GM23338 (cell line): ENCODE measurements at places on chromosomes 16 and 17. TPM values are rescaled to one million over a fixed set of nuclear protein-coding genes. Genes with fewer than 3 reads are reported as not detected.

The KCNJ12 gene
- total RNA-seq = 0.97 and 2.4 TPM in 2 replicates

GRCh38 chr17:45357364-45357997 is 40.7 kb upstream of the MAP3K14 start:
- DNase-seq = no peak
- no peaks in the 10 kb centered on the region for H3K4me1 ChIP-seq
- H3K27me3 ChIP-seq = no peaks in the 10 kb centered on the region
- H3K36me3 ChIP-seq = no peaks in the 10 kb centered on the region
- no peak overlapping the region for H3K27ac ChIP-seq

The HOXB2 gene
- not detected in 2 replicates for total RNA-seq

GRCh38 chr16:20774703-20775362 is 11.0 kb downstream of the ACSM3 start:
- H3K4me1 ChIP-seq = no peaks in the 10 kb centered on the region
- H3K27me3 ChIP-seq = no peaks in the 10 kb centered on the region
- peak; percentile 92 for DNase-seq
- H3K4me3 ChIP-seq = no peak overlapping the region

- H3K36me3 ChIP-seq = peaks cover 10% of the 10 kb centered on the region; the same call in 1 of the 2 replicates
- 0 out of 2 replicates have a peak overlapping the region, but pooled peaks have one; percentile 55 for H3K27ac ChIP-seq
- H3K27me3 ChIP-seq = no peaks in the 10 kb centered on the region; the same call in 1 of the 2 replicates
- DNase-seq = no peak
Observed at GRCh38 chr17:82076018-82076784, 10.6 kb upstream of the DUS1L start.

The CHMP6 gene
- 8.2 and 12.3 TPM in 2 replicates for total RNA-seq

- H3K36me3 ChIP-seq = peaks cover 36% of the 10 kb centered on the region
- no peaks in the 10 kb centered on the region for H3K4me1 ChIP-seq
- H3K27ac ChIP-seq = no peak overlapping the region
- H3K27me3 ChIP-seq = no peaks in the 10 kb centered on the region
- DNase-seq = no peak
- no peak overlapping the region for H3K4me3 ChIP-seq
Observed at GRCh38 chr16:67571981-67572431, 9.7 kb downstream of the CTCF start.

The SPOP gene
- 13.9 and 29.4 TPM in 2 replicates for total RNA-seq

GRCh38 chr17:74466828-74467184 is 372 bp downstream of the CD300A start:
- peak overlapping the region; percentile 76 for H3K4me3 ChIP-seq
- no peak for DNase-seq
- H3K27me3 ChIP-seq = peaks cover 39% of the 10 kb centered on the region
- no peak overlapping the region for H3K27ac ChIP-seq
- H3K36me3 ChIP-seq = no peaks in the 10 kb centered on the region

DNA sequence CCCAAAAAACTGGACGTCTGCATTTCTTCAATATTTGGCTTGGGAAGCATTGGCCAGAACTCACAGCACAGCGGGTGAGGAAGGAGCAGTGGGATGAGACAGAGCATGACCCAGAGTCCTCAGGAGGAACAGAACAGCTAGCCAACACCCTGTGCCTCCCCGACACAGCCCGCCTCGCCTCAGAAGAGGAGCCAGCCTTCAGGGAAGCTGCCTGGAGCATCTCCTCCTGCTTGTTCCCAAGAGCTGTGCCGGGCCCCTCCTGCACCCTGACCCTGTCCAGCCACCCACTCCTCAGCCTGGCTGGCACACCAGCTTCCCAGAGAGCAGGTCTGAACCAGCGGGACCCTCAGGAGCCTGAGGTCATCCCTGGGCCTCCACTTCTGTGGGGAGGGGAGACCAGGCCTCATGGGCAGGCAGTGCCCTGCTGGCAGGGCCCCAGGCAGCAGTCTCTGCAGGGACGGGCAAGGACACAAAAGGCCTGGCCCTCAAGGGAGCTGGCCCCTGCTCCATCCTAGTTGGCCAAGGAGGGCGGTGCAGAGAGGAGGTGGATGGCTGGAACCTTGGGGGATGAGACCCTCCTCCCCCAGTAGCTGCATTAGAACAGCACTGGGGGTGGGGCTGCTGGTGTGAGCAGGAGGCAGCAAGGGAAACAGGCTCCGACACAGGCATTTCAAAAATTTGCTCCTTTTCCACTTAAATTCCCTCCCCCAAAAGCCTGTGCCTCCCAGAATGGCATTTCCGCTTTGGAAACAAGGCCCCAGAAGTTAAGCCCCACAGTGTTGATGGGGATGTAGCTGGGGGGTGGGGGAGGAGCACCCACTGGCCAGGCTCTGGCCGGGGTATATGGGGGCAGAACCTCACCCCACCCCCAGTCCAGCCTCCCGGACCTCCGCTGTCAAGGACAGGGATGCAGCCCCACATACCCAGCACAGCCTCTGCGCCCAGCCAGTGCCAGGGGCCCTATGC is 1.8 kb upstream of the BCAR1 start:
- H3K36me3 ChIP-seq = no peaks in the 10 kb centered on the region
- DNase-seq = peak; percentile 99
- H3K4me1 ChIP-seq = peaks cover 74% of the 10 kb centered on the region
- H3K27me3 ChIP-seq = no peaks in the 10 kb centered on the region

DNA sequence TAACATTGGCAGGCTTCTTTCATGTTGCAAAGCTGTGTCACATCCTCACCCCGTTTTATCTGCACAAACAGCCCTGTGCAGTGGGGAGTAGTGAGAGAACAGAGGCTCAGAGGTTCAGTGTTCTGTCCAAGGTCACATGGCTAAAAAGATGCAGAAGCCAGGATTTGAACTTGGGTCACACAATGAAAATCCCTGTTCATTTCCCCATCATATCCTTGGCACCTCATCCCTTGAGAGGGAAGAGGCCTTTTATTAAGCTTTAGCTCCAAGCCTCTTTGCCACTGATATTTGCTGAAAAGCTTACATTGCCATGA is 106.6 kb downstream of the AMFR start:
- H3K36me3 ChIP-seq = no peaks in the 10 kb centered on the region
- H3K4me1 ChIP-seq = no peaks in the 10 kb centered on the region
- H3K27ac ChIP-seq = no peak overlapping the region
- H3K4me3 ChIP-seq = no peak overlapping the region

The LPCAT2 gene
- 13.4 and 23.8 TPM in 2 replicates for total RNA-seq
